ENCODE measurements at places on chromosomes 6 and 20. TPM values are rescaled to one million over a fixed set of nuclear protein-coding genes. Genes with fewer than 3 reads are reported as not detected.

Gene SLC35F1
- total RNA-seq = not detected

Gene PCK1
- total RNA-seq = 471 TPM

Gene CYP39A1
- 45.3 TPM for total RNA-seq

Gene FOXO3
- total RNA-seq = 25.2 TPM

- DNase-seq = no peak
Measured at GRCh38 chr6:37489697-37490336, 9.9 kb downstream of the CCDC167 start.

DNA sequence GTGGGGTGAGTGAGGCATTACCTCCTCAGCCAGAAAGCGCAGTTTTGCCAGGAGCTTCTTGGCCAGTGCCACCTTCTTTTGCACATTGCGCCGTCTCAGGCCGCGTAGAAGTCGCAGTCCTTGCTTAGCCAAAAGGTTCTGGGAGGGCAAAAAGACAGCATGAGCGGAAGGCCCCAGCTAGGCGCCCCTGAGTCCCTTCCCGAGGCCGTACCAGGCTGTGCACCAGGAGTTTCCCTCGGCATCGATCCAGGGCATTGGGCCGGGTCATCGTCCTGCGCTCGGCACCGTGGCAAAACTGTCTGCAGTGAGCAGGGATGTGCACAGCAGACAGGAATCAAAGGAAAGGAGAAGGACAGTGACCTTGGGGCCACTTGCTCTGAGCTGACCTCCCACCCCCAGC, 20.2 kb upstream of the SPAG4 start:
- DNase-seq = no peak

DNA sequence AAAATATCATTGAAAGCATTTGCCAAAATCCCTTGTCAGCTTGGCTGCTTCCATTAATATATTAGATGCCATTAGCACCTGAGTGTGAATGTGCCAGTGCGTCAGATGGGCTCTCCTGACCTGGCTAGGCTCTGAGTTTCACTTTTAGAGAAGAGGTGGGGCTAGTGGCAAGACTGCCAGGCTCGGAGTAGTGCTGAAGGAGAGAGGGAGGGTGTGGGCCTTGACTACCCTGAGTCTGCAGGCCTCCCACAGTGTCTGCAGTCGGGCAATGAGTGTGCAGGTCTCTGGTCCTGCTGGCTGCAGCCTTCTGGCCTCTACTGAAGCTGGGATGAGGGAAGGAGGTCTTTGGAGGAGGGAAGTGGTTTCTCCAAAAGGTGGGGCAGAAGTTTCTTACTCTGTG, 34.6 kb upstream of the PNPLA1 start:
- DNase-seq = no peak

DNA sequence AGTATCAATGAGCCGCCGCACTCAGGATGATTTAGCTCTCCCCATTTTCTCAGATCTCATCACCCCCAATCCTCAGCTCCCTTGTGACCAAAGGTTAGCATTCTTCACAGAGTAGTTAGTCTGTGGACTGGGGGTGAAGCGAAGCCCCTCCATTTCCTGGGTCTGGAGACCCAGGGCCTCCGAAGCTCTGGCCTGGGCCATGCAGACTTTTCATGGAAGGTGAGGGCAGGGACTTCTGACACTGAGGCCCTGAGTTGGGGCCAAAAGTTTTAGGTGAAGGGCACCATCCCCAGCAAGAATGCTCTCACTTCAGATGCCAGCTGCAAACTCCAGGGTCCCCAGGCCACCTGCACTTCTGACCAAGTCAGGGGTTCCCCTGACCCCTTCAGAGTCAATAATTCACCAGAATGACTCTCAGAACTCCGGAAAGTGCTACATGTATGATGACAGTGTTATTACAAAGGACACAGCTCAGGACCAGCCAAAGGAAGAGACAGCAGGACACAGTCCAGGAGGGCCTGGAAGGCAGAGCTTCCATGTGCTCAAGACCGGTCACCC, 65.7 kb upstream of the DUSP22 start:
- DNase-seq = no peak

GRCh38 chr6:27582928-27583725, 110.2 kb upstream of the ZNF184 start:
- no peak for DNase-seq

GRCh38 chr20:35669221-35669620, 4.5 kb upstream of the CPNE1 start:
- no peak for DNase-seq

Measured in right lobe of liver (tissue), 6 donors.